ENCODE measurements at places on chromosomes 12 and 14.

DNA sequence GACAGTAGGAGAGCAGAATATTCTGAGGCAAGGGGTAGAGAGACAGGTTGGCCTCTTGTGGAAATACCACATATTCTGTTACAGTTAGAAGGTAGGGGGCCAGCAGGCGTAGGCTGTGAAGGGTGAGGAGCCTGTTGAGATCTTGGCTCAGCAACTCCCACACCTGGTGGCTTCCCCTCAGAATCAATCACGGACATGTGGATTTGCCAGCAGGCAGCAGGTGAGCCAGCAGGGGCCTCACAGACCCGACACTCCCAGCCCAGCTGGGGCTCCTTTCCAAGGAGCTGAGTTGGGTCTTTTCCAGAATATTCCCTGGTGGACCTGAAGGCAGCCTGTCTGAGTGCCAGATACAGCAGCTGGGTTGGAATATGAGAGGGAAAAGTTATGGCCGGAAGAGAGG lies 150.0 kb upstream of the CRY1 start:
- no peak for DNase-seq

- DNase-seq, result no peak
Observed at GRCh38 chr14:52988139-52988538, 37.3 kb upstream of the FERMT2 start.

- DNase-seq, result no peak
Observed at GRCh38 chr12:68162374-68162773, 2.8 kb upstream of the IFNG start.

DNA sequence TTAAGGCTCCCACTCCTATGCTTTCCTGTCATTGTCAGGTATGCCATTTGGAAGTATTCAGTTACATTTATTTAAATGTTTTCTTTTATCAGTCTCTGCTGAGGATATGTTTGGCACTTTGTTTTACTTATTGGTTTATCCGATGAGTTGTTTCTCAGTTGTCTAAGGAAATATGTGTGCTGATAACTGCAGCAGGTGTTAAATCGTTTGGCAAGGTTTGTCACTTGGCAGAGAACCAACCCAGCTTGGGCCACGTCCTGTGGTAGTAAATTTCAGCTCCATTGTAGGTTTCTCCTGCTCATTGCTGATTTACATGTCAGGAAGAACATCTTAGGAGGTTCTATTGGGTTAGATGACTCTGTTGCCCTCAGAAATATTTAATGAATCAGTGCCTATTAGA lies 22.0 kb upstream of the MGST1 start:
- DNase-seq, result peak; percentile 38

DNA sequence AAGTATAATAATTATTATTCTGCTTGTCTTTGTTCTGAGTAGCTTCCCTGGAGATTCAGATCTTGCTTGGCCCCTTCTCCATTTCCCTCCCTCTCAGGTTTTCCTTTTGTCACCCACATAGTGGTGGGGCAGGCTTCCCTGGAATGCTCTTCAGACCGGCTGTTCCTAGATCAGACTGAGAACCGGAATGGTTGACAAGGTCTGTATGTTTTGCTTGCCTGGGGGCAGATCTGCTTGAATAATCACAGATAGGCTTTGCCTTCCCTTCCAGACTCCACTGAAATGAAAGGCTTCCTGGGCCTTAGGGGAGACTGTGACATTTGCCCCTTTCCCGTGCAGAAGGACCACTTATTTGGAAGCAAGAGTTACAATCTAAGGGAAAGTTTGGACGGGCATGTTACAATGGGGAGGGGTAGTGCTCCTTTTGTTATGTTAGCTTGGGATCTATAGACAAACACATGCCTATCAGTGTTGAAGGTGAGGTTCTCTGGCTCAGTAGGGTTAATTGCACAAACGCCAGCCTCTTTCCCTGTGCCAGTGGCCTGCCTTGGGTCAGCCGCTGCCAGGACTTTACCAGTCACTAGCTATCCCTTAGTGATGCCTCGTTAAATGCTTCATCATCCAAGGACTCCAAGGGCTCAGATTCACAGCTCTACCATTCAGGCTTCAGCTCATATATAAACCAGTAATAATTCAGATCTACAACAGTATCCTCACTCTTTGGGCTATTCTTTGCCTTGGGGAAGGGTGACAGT lies 178.6 kb downstream of the SNAPC1 start:
- DNase-seq, result no peak

DNA sequence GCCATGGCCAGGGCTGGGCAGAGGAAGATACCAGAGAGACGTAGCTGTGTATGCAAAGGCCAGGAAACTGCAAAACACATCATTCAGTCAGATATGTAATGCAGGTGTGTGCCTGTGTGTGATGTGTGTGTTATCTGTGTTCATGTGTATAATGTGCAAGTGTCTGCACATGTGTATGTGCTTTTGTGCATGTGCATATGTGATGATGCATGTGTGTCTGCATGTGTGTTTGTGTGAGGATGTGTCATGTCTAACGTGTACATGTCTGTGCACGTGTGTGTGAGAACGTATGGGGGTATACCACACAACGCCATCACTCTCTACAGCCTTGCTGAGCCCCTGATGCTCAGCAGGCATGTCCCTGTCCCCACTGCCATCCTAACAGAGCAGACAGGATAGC lies 9.7 kb downstream of the DIO3 start:
- DNase-seq, result no peak

DNA sequence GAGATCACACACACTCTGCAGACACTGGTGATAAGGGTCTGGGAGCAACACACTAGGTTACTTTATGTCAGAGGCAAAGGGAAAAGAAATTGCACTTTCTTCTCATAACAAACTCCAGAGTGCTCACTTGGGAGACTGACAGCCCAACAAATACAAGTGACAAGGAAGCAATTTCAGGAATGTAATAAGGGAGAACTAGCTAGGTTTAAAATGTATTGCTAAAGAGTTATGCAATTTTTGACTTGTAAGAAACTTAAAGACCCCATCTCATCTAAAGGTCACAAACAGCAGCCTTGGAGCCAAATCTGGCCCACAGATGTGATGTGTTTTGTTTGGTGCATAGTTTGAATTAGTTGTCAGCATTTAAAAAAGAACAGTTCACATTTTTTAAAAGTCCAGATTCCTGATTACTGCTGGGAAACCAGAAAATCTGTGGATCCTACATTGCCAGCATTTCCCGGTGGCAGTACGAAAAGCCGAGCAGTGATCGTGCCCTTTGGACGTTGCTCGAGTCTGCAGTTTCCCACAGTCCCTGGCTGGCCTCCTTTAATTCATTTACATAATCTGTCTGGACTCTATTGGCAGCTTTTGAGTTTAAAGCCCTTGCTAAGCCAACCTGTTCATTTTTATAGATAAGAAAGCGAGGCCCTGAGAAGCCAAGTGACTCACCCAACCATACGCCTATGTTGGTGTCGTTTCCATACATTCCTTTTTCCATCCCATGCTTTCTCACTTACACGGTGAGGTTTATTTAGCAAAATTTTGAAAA lies 42.0 kb upstream of the ETV6 start:
- DNase-seq, result no peak

- DNase-seq, result no peak
Observed at GRCh38 chr14:95007921-95008320, 149.4 kb downstream of the DICER1 start.

- peak; percentile 91 for DNase-seq
Observed at GRCh38 chr12:75781532-75782046, 250.0 kb downstream of the PHLDA1 start.

DNA sequence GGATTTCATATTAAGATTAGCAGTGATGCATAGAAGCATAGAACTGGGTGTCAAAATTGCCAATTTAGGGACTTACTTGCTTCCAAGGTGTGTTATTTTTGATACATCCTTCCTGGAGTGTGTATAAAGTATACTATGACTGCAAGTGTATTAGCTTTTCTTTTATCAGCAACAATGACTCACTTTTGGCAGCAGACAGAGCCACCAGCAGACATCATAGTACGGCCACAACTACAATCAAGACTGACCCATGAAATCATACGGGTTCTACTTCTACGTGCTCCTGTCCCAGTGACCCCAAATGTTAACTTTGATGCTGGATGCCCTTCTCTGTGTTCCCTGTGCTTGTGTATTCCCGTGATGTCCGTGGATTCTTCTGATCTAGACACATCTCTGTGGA lies 443.9 kb downstream of the TMEM132D start:
- no peak for DNase-seq

GRCh38 chr12:129520739-129521138 lies 383.1 kb downstream of the TMEM132D start:
- DNase-seq, result no peak

DNA sequence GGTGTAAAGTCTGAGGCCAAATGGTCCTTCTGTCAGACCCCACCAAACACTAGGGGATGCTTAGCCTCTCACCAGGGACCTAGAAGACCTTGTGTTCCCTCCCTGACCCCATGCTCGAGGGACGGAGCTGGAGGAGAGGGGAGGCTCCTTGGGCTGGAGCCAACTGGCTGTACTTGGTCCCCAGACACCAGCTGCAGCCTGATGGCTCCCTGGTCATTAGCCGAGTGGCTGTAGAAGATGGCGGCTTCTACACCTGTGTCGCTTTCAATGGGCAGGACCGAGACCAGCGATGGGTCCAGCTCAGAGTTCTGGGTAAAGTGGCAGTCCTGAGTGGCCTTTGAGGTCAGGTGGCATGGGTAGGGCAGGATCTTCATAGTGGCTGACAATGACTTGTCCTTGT lies 29.0 kb downstream of the PAPLN start:
- no peak for DNase-seq
